ENCODE measurements at places on chromosomes 4 and X.

- peak; percentile 59 for DNase-seq
Measured at GRCh38 chr4:20658456-20658855, 41.8 kb upstream of the PACRGL start.

GRCh38 chr4:42398171-42398870, 1.0 kb downstream of the SHISA3 start:
- DNase-seq: no peak

GRCh38 chr4:1769692-1770091, 23.4 kb upstream of the FGFR3 start:
- no peak for DNase-seq

DNA sequence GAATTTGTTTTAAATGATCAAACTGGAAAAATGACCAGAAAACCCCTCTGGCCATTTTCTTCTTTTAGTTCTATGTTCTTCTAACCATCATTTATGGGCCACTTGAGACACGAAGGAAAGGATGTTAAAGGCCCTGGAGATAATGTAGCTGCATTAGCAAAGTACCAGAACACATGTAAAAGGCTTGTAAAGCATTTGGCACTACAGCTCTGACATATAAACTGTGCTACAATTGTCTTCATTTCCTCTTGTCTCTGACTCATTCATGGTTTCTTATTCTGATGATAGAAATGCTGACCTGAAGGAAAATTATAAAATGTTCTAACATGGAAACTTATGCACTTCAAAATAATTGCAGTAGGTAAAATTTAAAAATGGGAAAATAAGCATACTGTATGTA, 388.7 kb downstream of the FAT4 start:
- DNase-seq: peak; percentile 33

GRCh38 chr4:37446016-37446415, 201.5 kb downstream of the NWD2 start:
- DNase-seq: no peak

GRCh38 chrX:101369687-101370086, 16.3 kb downstream of the BTK start:
- DNase-seq: no peak

GRCh38 chrX:9356846-9357245, 108.0 kb upstream of the TBL1X start:
- DNase-seq: no peak
